ENCODE measurements at places on chromosomes 5 and 9.

GRCh38 chr5:151659001-151659754 is 27.5 kb downstream of the SPARC start:
- DNase-seq, result peak; percentile 78

DNA sequence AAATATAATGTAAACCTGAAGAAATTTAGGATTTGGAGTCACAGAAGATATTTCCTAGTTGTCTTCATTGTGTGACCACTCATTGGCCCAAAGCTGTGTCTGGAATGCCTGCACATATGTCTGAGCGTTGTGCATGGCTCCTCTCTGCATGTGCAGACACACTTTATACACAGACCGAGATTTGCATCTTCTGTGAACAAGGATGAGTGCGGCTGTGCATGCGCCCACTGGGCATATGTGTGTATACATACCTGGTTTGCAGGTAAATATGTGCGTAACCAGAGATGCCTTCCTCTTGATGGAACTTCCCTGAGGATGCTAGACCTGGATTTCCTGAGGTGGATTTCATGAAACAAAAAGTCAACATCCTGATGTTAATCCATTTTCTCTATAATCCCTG is 19.1 kb downstream of the PHF2 start:
- DNase-seq, result no peak

DNA sequence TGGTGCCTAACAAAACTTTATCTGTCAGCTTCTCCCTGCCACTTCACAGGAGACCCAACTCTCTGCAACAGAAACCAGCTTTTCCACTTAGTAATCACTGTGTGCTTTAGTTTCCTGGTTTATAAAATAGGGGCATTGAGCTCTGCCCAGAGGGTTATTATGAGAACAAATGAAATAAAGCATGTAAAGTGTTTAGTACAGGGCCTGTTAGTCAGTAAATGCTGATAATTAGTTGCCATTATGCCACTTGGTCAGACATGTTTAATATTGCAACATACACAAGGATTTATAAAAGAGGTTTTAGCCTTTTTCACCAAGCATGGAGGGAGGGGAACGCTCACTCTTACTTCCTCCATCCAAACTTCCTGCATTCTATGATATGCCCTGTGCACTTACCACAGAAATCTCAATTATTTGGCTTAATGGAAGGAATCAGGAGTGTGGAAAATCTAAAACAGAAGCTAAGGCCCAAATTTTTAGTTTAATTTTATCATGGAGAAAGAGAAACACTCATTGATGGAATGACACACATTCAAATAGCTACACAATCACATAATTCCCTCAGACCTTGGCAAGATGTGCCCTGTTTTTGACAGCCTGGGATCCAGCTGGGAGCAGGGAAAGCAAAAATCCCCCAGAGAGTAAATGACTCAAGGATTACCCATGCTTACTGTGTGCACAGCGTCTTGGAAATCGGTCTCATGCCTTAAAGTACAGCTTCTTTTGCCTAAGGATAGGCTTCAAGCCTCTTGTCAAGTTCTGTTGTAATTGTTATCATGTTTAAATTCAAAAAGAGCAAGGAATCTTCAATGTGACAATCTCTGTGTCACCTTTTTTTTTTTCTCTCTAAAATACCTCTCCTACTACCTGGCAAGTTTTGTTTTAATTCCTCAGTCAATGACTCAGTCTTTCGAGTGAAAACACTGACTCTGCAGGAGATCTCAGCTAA is 34.0 kb downstream of the ZNF474 start:
- DNase-seq, result peak; percentile 99

DNA sequence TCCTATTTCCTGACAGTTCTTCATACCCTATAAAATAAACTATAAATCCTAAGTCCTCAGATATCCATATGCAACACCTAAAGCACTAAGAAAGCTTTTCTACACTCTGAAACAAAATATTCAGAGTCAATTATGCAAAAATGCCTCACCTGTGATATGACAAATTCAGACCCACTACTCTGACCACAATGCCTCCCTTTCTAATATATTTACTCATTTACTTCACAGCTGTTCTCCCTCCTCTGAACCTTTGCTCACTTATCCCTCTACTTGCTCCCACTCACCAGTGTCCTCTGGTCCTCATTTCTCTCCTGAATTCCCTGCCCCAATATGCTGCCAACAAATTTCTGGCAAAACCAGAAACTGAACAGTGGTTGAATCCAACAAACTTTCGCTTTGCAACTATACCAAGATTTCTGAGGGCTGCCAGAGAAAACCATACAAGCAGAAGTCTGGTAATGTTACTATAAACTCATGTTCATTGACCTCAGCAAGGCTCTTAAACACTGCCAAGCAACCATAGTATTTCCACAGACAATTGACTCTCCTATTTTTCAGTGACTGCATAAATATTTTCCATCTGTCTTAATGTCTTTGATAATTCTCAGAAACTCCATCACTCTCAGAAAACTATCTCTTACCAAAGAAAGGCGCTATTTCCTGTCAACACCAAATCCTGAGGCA is 7.1 kb downstream of the CCNH start:
- no peak for DNase-seq

- peak; percentile 36 for DNase-seq
Measured at GRCh38 chr9:16824545-16825330, 45.7 kb downstream of the BNC2 start.

DNA sequence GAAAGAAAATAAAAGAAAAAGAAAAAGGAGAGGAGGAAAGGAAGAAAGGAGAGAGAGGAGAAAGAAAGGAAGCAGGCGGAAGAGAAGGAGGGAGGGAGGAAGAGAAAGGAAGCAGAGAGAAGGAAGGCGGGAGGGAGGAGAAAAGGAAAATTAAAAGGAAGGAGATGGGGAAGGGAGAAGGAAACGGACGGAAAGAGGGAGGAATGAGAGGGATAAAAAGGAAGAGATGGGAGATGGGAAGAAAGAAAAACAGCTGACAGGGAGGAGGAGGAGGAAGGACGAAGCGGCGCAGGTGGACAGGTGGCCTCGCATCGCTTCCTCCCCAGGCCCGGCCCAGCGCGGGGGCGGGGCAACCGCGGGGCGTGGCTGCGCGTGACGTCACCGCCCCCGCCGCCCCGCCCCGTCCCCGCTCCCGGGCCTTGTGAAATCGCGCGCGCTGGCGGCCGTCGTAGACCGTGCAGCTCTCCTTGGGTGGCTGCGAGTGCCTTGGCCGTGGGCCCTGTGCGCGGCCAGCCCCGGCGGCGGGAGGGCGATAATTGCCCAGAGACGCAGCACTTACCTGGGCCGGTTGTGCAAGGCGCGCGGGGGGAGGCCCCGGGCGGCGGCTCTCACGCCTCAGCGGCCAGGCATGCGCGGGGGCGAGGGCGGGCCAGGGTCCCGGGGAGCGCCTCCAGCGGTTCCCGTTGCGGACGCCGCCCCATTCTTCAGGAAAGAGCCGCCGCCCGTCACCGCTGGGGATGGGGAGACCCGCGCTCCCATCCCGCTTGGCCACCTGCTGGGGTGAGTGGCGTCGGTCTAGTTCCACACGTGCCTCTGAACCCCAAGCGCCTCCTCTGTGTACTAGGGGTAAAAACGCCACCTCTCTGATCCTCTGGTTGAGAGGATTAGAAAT is 49.6 kb upstream of the FOXE1 start:
- peak; percentile 50 for DNase-seq

DNA sequence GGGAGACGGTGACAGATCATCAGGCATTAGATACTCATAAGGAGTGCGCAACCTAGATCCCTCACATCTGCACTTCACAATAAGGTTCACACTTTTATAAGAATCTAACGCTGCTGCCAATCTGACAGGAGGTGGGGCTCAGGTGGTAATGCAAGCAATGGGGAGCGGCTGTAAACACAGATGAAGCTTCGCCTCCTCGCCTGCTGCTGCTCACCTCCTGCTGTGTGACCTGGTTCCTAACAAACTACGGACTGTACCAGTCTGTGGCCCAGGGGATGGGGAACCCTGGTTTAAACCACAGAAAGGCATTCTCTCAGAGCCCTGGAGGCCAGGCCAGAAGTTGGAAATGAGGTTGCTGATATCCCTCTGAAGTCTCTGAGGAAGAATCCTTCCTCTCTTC is 323.6 kb downstream of the DRD1 start:
- no peak for DNase-seq

DNA sequence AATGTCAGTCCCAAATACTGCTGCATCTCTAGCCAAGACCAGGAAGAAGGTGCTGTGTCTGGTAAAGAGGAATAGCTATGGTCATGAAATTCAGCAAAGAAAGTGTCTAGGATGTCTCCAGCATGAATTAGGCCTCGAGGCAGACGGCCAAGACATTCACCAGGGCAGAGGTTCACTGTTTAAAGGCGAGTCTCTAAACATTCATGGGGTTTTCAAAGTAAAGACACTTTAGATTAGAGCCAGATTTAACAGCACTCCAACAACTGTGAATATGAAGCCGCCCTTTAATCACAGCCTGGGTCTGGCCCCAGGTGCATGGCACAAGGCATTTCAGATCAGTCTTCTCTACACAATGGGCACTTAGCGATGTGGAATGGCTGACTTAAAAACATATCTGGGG is 95.0 kb downstream of the ANKH start:
- no peak for DNase-seq

DNA sequence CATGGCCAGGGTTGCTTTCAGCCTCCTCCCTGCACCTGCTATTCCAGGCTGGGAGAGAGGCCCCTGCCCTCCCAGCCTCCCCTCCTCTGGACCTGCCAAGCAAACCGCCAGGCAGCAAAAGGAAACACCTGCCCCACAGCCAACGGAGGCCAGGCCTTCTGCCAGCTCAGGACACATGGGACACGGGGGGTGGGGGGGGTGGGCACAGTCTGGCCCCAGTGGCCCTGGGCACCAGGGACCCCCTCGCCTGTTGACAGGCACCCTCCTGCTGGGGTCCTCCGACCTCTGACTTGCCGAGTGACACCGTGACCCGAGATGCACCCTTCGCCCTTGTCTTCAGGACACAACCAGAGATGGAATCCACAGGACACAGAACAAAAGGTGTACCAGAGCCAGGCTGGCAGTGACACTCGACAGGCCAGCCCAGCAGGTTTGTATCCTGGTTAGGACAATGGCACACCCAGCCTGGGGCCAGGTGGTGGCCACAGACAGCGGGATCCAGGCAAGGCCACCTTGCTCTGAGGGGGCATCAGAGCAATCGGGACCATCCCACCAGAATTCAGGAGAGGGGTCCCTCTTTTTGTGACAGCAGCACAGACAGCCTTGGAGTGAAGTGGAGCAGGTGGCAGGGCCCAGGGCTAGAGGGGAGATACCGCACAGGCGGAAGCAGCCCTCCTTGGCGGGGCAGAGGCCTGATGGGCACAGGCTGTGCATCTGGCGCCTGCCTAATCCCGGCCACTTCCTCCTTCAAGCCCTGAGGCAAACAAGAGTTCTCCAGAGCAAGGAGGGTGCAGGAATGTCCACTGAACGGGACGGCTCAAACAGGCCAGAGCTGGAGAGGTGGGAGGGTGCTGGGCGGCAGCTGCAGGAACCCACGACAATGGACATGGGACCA is 1.3 kb upstream of the TMEM210 start:
- DNase-seq, result no peak

GRCh38 chr9:87390361-87390760 is 107.3 kb upstream of the DAPK1 start:
- DNase-seq, result no peak

DNA sequence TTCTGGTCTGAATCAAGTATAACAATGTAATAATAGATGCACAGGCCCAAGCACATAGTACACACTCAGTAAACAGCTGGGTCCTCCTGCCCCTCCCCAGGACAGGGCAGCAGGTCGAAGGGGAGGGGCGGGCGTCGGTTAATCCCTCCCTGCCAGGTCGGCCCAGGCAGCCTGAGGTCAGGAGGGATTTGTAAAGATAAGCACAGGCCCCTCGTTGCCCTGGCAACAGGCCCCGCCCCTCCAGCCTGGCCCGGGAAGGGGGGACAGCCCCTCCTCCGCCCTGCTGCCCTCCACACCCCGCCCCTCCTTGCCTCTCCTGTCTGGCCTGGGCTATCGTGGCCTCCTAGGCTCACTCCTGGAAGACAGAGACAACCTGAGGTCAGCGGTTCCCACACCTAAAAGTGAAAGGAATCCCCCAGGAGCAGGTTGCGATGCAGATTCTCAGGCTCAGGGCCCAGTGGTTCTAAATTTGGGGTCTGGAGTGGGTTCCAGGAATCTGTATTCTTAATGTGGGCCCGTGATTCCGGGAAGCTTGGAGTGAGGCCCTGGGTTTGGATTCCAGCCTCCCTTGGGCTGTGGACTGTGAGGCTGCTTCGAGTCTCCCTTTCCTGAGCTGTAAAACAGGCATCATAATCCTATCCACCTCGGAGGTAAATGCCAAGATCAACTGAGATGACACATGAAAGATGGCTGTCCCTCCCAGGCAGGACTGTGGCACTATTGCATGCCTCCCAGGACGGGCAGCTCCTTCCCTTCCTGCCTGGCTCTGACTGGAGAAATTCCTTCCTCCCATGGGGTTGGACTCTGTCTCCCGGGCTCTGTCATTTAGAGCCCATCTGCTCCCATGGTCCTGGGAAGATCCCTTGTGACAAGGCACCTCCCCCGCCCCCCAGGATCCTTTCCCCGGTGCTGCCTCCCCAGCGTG is 4.4 kb downstream of the CRB2 start:
- DNase-seq, result no peak

DNA sequence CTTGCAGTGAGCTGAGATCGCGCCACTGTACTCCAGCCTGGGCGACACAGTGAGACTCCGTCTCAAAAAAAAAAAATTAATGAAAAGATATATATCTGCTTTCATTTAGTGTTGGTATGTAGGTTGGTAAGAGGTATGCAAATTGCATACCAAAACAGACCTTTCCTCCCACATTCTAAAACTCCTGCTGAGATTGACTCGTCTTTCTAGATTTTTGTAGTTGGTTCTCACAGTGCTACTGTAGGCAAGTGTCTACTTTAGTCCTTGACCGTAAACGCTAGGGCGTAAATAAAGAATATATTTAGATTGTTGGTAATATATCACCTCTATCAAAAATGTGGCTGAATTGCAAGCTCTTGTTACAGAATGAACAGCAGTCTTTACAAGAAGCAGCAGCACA is 445.9 kb downstream of the CHSY3 start:
- DNase-seq, result peak; percentile 23

DNA sequence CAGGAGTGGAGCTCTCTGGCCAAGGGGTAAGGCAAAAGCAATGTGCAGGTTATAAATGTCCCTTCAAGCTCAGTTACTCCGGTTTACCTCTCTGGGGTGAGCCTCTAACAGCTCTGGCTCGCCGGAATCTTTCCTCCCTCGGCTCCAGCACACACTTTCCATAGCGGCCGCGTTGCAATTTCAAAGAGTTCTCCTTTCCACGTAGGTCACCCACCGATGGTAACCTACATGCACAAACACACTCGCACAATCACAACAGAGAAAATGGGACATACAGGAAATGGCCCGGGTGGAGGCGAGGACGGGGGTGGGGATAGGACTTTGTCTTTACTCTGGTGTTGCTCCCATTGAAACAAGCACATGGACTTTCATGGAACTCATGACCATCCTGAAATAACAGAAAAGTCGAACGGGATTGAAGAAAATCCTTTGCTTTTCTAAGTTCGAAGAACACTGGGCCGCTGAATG is 1.2 kb downstream of the LHFPL2 start:
- peak; percentile 55 for DNase-seq

GRCh38 chr5:135207866-135208265 is 173.8 kb upstream of the PITX1 start:
- DNase-seq, result no peak

DNA sequence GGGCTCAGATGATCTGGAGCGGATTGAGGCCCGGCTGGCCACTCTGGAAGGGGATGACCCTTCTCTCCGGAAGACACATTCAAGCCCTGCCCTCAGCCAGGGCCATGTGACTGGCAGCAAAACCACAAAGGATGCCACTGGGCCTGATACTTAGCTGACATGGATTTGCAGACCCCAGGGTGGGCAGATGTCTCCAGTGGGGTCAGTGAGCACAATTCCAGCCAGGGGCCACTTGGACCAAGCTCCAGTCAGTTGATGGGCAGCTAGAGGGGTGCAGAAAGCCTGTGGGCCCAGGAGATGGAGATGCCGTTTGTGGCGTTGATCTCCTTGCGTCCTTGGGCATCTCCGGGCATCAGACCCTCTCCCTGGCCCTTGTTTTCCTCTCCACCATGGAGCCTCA is 46.7 kb downstream of the PSD2 start:
- no peak for DNase-seq

Measured in fibroblast of skin of back (primary cell).